ENCODE measurements at places on chromosomes 7 and 10. TPM values are rescaled to one million over a fixed set of nuclear protein-coding genes. Genes with fewer than 3 reads are reported as not detected.

GRCh38 chr10:123635745-123636144 lies 30.4 kb upstream of the GPR26 start:
- no peak for DNase-seq
- H3K27ac ChIP-seq: no peak overlapping the region
- no peaks in the 10 kb centered on the region for H3K27me3 ChIP-seq
- H3K4me1 ChIP-seq: no peaks in the 10 kb centered on the region

- H3K36me3 ChIP-seq: no peaks in the 10 kb centered on the region
- no peak overlapping the region for H3K4me3 ChIP-seq
- no peaks in the 10 kb centered on the region for H3K4me1 ChIP-seq
- DNase-seq: no peak
- H3K27me3 ChIP-seq: no peaks in the 10 kb centered on the region
Observed at GRCh38 chr10:65893676-65894075, 1032.2 kb upstream of the LRRTM3 start.

DNA sequence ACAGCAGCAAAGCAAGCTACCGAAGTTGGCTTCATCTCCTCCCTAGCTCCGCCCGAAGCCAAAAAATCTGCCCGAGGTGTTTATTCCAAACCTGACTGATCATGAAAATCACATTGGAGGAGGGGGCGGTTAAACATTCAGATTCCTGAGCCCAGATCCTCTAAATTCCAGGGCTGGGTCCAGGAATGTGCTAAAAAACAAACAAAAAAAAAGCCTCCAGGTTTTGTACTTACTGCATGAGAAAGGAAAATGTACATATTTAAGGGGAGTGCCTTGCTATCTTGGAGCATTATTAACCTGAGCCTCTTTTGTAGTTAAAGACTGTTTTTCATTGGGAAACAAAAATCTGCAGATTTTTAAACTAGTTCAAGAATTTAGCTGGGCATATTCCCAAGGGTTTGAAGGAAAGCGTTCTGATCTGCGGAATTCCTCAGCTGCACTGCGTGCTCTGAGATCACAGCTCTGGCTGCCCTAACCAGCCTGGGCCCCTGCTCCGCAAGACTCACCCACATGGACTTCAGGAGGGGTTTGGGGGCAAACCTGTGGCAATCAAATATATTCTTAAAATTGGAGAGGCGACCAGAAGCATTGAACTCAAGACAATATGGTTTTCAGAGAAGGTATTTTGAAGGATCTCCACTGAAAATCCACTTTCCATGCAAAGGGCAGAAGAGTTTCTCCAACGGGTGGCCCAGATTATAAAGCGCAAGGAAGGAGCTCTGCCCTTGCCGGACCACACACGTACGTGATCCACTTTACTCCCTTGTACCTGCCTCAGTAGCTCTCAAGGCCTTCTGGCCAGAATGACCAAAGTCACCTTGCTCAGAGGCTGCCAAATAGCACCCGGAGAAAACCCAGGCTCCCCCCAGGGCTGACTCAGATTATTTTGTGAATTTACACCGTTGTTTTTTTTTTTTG lies 10.0 kb upstream of the TNS3 start:
- DNase-seq: no peak
- H3K4me3 ChIP-seq: no peak overlapping the region
- H3K36me3 ChIP-seq: no peaks in the 10 kb centered on the region
- no peak overlapping the region for H3K27ac ChIP-seq

DNA sequence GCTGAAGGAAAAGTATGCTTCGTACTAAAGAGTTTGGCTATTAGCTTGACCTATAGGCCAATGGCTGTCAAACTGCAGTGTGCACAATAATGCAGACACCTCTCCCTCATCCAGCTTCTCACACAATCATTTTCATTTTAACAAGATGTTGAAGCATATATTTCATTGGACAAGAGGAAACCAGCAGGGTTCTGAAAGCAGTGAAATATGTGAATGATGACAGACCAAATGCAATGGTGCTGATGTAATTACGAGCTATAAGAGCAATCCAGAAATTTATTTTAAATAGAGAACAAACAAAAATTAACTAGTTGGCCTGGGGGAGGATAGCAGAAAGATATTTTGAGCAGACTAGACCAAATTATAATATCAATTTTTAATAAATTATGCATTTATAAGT lies 331.5 kb upstream of the AKR1E2 start:
- H3K4me1 ChIP-seq: no peaks in the 10 kb centered on the region
- no peaks in the 10 kb centered on the region for H3K27me3 ChIP-seq
- H3K27ac ChIP-seq: no peak overlapping the region
- H3K36me3 ChIP-seq: no peaks in the 10 kb centered on the region
- no peak for DNase-seq
- H3K4me3 ChIP-seq: no peak overlapping the region

DNA sequence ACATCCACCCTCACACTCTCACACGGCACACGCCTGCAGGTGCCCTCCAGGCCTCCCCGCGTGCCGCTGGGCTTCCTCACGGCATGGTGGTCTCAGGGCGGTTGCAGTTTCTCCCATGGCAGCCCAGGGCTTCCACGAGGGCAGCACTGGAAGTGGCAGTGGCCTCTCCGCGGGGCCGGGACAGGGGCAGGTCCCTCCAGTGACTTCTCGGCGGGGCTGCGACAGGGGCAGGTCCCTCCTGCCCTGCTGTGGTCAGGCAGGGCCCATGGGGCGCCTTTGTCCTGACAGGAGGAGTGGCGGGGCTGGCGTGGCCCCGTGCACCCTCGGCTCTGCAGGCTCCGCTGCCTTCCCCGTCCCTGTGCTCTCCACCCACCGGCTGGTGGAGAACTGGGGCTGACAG lies 19.0 kb downstream of the PWWP2B start:
- no peaks in the 10 kb centered on the region for H3K27me3 ChIP-seq
- H3K4me1 ChIP-seq: peaks cover 39% of the 10 kb centered on the region

GRCh38 chr10:34758447-34758996 lies 56.6 kb downstream of the PARD3 start:
- DNase-seq: no peak
- no peaks in the 10 kb centered on the region for H3K4me1 ChIP-seq
- no peaks in the 10 kb centered on the region for H3K36me3 ChIP-seq
- H3K27me3 ChIP-seq: no peaks in the 10 kb centered on the region
- H3K4me3 ChIP-seq: no peak overlapping the region

DNA sequence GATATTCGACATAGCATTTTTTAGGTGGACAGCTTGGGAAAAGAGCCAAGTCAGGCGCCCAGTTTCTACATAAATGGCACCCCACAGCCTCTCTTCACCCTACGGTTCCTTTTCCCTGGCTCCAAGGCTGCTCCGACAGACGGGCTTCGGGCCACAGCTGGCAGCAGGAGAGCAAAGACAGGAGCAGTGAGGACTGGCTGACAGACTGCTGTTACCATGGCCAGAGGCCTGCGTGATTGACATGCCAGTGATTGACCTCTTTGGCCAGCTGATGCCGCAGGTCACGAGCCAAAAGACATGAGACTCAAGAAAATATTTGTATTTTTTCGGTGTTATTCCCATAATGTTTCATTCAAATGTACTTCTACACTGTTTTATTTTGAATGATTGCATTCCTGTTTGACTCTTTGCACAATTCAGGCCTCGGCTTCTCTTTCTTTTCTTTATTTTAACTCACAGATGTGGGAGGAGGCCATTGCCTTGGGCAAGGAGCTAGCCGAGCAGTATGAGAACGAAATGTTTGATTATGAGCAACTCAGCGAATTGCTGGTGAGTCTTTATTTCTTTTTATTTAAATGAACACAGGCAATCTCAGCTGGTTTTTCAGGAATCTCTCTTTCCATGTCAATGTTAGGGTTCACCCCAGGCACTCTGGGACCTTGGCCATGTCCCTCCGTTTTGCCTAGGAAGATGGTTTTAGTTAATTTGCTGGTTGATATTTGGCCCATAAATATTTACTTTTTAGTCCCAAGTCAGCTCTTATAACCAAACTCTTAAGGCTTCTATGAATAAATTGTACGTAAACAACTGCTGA lies 146.3 kb upstream of the NPS start:
- H3K27ac ChIP-seq: peak overlapping the region; percentile 60
- no peaks in the 10 kb centered on the region for H3K4me1 ChIP-seq
- H3K36me3 ChIP-seq: peaks cover 18% of the 10 kb centered on the region
- H3K27me3 ChIP-seq: no peaks in the 10 kb centered on the region
- no peak for DNase-seq
- no peak overlapping the region for H3K4me3 ChIP-seq

DNA sequence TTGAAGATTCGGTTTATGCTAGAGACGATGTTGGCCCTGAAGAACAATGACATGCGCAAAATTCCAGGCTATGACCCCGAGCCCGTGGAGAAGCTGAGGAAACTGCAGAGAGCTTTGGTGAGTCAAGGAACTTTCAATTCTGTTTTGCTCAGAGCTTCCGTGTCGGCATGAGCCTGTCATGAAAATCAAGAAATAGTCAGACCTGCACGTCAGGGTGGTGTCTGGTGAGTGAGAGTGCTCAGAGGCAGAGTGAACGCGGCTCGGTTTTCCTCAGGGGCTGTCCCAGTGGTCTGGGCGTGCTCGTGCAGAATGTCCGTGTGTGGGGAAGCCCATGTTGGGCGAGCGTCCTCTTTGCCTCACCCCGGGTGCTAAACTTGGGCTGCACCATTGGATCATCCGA lies 12.6 kb downstream of the NOM1 start:
- no peak overlapping the region for H3K4me3 ChIP-seq
- no peak for DNase-seq
- no peaks in the 10 kb centered on the region for H3K4me1 ChIP-seq

DNA sequence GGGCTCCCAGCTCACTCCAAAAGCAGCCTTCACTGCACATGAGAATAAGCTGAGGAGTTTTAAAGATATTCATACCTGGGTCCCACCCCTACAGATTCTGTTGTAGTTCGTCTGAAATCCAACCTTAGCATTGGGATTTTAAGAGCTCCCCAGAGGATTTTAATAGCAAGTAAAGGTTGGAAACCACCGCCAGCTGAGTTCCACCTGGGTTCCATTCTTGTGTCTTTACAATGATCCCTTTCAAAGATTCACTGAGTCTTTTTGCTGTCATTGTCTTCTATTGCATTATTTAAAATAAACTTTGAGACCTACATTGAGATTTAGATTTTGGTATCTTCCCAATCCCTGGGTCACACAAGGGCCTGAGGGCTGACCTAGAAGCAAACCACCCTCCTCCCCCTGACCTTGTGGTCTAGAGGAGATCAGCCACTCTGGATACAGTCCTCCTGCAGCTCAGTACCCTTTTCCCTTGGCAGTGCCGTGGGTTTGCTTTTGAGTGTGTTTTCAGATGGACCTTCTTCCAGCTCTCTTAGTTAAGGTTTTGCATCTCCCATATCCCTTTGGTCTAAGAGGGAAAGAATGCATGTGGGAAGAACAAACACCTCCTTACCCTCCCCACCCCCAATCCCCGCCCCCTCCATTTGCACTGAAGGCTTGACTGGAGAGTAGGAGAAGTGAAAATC lies 22.6 kb upstream of the SIRT1 start:
- no peaks in the 10 kb centered on the region for H3K27me3 ChIP-seq
- no peaks in the 10 kb centered on the region for H3K4me1 ChIP-seq
- H3K4me3 ChIP-seq: no peak overlapping the region

GRCh38 chr10:121188005-121188404 lies 336.8 kb downstream of the WDR11 start:
- no peak overlapping the region for H3K4me3 ChIP-seq
- H3K4me1 ChIP-seq: no peaks in the 10 kb centered on the region

GRCh38 chr7:151125470-151125845 lies 39.2 kb downstream of the AGAP3 start:
- H3K36me3 ChIP-seq: no peaks in the 10 kb centered on the region
- no peaks in the 10 kb centered on the region for H3K4me1 ChIP-seq
- no peaks in the 10 kb centered on the region for H3K27me3 ChIP-seq
- no peak overlapping the region for H3K27ac ChIP-seq
- no peak for DNase-seq

DNA sequence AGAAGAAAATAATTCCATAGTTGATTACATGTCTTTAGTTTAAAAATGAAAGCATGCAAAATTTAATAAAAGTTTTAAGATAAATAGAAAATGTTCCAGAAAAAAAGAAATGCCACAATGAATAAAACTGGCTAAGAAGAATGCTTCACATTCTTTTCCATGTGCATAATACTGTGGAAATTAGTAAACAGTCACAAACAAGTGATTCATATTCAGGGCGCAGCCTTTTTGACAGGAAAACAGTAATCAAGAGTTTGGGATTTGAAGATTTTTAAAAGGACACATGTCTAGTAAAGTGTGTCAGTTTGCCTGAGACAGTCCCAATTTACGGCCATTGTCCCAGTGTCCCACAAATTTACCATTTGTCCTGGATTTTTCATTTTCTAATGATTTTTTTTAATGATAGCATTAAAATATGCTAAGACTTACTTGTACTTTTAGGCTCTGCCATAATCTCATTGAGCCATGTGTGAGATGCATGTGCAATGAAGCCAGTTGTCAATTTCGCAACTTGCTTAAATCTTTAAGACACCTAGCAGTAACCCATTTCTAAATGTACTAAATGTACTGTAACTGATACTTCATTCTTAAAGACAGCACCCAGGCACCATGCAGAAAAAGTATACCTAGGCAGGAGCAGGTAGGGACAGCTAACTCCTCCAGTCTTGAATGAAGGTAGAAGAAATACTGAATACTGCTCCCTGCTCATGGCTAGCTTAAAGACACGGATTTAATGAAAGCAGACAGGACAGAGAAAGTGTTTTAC lies 46.9 kb downstream of the ZNF438 start:
- H3K27ac ChIP-seq: no peak overlapping the region
- H3K27me3 ChIP-seq: no peaks in the 10 kb centered on the region
- H3K36me3 ChIP-seq: no peaks in the 10 kb centered on the region

DNA sequence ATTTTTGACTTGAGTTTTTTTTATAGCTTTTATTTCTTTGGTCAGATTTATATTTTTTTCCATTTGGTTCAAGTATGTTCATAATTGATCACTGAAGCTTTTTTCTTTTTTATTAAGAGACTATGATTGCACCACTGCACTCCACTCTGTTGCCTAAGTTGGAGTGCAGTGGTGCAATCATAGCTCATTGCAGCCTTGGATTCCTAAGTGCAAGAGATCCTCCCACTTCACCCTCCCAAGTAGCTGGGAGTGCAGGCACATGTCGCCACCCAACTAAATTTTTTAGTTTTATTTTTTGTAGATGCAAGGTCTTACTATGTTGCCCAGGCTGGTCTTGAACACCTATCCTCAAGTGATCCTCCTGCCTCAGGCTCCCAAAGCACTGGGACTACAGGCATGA lies 97.7 kb upstream of the KIF5B start:
- no peak for DNase-seq
- no peaks in the 10 kb centered on the region for H3K4me1 ChIP-seq
- H3K4me3 ChIP-seq: no peak overlapping the region
- no peak overlapping the region for H3K27ac ChIP-seq
- no peaks in the 10 kb centered on the region for H3K36me3 ChIP-seq
- no peaks in the 10 kb centered on the region for H3K27me3 ChIP-seq

DNA sequence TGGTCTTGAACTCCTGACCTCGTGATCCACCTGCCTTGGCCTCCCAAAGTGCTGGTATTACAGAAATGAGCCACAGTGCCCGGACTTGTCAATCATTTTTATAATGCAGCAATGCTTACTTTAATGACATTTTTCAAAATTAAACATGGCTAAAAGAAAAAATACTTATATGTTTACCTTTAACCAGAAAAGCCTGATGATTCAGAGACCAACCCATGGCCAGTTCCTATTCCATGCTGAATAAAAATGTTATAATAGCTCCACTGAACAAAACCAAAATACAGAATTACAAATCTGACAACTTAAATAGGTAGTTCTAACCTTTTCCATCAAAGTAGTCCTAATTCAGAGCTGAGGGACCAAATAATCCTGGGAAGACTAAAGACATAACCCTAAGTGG lies 21.6 kb downstream of the ZNF438 start:
- DNase-seq: no peak
- no peaks in the 10 kb centered on the region for H3K27me3 ChIP-seq
- H3K4me1 ChIP-seq: no peaks in the 10 kb centered on the region
- H3K27ac ChIP-seq: no peak overlapping the region
- H3K4me3 ChIP-seq: no peak overlapping the region

ABCB1 gene
- total RNA-seq: 43.7 TPM

GPR22 gene
- not detected for total RNA-seq

TACC2 gene
- 91.6 TPM for total RNA-seq

DYDC2 gene
- not detected for total RNA-seq

VGF gene
- total RNA-seq: 0.94 TPM

PPIF gene
- total RNA-seq: 48.4 TPM

ZNF239 gene
- 2.6 TPM for total RNA-seq

All from Peyer's patch (tissue), 4 donors.